ENCODE measurements at places on chromosomes 2 and 18.
A peak's percentile ranks its signal among the peaks of the same experiment; 100 is the strongest.

DNA sequence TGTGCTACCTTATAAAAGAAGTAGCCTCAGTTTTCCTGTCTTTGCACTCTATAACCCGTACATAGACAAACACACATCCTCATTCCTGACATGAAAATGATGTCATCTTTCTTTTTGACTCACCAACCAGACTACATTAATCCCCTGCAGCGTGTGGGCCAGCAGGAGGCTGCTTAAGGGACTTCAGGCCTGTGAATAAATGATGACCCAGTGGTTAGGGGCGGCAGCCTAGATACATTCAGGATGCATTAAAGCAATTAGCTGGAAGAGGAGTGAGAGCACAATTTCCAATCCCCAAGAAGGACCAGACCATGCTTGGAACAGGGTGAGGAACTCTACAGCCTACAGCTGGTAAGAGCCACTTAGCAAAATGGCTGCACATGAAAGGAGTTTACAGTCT, 57.3 kb upstream of the KLF7 start:
- DNase-seq = no peak

- DNase-seq = no peak
Measured at GRCh38 chr2:183490914-183491313, 366.7 kb downstream of the NUP35 start.

- no peak for DNase-seq
Measured at GRCh38 chr2:144548532-144549191, 28.7 kb upstream of the ZEB2 start.

DNA sequence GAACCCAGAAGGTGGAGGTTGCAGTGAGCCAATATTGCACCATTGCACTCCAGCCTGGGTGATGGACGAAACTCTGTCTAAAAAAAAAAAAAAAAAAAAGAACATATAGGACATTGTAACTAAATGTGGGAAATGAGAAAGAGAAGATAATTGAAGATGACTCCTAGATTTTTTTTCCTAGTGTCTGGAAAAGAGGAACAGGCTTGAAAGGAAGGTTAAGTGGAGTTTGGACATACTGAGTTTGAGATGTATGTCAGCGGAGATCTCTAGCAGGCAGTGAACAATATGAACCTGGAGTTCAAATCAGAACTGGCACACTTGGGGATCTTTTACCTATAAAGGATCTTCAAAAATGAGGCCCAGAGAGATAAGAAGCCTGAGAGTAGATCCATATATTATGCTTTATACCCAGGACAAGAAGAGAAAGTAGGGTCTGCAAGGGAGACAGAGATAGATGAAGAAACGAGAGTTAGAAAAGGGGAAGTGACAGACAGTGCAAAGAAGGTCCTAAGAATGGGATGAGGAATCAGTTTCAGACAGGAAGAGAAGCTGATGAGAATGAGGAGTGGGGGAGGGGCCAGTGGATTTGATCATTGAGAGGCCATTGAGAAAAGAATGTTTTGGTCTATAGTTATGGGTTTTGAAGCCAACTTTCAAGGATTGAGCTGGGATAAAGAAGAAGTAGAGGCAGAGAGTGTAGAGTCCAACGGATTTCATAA, 46.9 kb upstream of the CD28 start:
- no peak for DNase-seq

DNA sequence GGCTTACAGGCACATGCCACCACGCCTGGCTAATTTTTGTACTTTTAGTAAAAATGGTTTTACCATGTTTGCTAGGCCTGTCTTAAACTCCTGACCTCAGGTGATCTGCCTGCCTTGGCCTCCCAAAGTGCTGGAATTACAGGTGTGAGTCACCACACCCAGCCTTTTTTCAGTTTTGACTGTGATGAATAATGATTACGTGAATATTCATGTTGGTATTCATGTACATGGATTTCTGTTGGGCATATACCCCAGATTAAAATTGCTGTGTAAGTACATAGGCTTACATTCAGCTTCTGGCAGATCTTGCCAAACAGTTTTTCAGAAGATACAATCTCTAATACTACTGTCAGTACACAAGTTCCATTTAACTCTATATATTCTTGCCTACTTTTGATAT, 20.9 kb downstream of the SLC39A10 start:
- DNase-seq = no peak

- no peak for DNase-seq
Measured at GRCh38 chr18:10444314-10445006, 10.0 kb upstream of the APCDD1 start.

DNA sequence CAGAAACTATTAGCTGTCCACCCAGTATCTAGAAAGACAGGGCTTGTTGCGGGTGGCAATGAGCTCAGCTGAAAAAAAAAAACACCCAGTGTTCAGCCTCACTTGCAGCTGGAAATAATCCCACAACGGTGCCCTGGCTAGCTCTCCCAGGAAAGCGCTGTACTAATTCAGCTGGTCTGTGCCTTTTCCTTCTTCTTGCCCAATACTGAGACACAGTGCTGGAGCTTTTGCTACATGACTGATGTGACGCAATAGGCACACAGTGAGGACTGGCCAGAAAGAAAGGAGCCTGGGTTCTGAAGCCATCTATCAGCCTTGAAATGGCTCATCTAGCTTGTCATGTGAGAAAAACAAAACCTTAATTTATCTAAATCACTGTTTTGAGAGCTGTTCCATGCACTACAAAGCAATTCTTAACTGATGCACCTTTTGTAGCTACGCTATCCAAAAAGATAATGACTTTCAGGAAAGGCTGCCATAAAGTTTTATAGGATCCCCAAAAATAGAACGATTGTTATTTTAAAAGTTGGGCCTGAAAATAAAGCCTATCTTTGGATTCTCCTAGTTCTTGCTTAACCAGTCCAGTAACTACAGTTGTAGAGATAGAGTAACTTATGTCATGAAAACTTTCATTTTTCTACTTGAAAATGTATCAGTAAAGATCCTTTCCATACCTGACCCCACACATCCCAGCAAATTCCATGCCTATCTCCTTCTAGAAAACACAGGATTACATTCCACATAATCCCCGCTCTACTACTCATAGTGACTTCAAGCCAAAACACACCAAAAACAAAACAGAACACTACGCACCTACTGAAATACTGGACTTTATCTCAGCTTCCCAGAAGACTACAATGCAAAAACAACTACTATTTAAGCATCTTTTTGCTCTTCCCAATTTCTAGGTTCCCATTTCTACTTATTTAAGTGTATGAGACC, 15.9 kb downstream of the KIDINS220 start:
- DNase-seq = no peak

GRCh38 chr2:231297108-231297908, 98.2 kb upstream of the B3GNT7 start:
- peak; percentile 73 for DNase-seq

GRCh38 chr2:201256082-201256481, 4.3 kb upstream of the CASP8 start:
- no peak for DNase-seq

GRCh38 chr18:62844850-62845643, 129.7 kb downstream of the PHLPP1 start:
- no peak for DNase-seq

DNA sequence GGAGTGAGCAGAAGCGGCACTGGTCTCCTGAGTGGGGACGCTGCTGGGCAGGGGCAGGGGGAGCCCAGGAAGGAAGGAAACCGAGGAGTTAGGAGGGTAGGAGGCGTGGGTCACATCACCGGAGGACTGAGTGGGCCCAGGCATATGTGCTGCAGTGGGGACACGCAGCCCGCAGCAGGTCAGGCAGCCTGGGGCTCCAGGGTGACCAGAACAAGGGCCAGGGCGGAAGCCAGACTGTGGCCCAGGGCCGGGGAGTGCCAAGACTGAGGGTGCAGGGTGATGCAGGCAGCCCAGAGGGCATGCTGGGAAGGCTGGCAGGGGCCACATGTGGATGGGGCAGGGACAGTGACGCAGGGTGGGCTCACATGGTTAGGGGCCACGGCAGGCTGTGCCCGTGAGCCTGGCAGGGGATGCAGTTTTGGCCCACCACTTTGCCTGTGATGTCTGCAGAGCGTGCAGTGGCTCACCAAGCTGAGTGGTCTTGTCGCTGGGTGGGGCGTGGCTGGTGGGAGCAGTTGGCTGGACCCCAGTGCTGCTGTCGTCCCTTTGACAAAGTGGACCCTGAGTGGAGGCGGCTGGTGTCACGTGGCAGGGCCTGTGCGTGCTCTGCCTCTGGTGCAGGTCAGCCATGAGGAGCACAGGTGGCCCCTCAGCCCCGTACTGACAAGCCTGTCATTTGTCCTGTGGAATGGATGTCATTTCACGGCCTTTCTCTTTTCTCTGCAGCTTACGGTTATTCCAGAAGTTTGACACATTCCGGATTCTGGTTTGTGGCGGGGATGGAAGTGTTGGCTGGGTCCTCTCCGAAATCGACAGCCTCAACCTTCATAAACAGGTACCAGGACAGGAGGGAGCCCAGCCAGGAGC, 87.1 kb downstream of the DGKD start:
- no peak for DNase-seq

- peak; percentile 71 for DNase-seq
Measured at GRCh38 chr2:238523158-238524110, 96.7 kb downstream of the ASB1 start.

DNA sequence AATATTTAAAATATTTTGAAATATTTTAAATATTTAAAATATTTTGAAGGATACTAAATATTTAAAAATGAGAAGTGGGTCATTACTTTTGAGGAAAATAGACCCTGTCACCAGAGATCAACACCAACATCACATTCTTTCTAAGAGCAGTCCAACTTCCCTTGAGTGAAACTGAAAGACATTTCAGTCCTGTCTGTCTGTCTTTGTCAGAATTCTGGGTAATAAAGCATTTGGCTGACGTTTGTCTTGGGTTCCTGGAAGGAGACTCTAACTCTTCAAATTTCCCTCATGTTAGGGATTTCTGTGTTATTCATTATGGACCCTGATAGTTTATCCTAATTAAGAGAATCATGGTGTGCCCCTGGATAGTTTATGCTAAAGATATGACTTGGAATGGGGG, 32.8 kb downstream of the TTC21B start:
- DNase-seq = no peak

DNA sequence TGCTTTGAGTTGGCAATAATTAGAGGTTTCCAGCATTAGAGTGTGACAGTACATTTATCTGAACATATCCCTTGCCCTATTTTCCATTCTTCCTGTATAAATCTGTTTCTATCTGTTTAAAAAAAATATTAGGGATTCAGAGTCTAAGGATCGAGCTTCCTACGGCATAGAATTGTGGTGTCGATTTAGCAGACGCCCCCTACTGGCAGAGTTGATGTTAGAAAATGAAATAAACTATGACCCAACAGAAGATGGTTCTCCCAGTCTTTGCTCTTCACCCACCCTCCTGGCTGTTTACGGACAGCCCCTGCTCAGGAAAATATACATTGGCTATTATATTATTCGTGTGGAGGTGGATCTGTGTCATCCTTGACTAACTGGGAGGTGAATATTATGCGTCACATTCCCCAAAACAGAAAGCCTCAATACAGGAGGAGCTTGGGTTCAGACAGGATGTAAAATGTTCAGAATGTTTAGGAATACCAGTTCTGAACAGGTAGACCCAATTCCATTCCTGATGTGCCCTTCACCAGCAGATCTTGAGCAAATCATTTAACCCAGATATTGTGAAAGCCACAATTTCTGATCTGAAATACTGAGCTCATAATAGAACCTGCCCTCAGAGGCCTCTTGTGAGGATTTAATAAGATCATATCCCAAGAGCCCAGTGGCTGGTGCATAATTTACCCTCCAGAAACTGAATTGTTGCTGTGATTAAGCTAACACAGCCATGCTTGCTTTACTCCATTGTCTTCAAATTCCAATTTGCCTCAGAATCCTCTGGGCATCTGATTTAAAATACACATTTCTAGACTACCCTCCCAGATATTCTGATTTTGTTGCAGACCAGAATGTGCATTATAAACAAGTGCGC, 10.8 kb upstream of the ERMN start:
- peak; percentile 22 for DNase-seq

DNA sequence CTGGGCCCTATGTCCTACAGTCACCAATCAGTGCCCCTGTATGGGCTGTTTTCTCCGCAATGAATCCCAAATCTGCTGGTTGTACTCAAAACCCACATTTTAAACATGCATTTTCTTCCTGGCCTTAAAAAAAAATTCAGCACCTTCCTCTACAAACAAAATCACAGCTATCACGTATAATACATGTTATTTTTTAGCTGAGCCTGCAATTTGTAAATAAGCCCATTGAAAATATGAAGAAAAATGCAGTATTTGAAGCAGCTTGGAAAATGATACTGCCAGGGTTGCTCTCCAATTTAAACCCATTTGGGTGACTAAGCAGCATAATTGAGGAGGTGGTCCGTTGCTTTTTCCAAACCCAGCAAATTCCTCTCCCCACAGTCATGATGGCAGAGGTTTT, 33.0 kb upstream of the GYPC start:
- no peak for DNase-seq

DNA sequence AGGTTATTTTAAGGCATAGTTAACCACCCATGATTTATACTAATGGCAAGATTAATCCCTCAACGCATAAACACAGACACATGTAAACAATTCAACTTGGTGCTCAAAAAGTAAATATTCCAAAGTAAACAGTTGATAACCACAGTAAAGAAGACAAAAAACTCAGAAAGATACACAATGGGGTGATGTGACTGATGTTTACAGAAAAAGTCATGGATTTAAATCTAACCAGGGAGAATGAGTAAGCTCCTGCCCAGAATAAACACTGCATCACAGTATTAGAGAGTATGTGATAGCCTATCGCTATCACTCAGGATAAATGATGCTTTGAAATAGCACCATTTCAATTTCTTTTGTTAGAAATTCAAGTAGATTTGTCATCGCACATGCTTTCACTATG, 49.3 kb downstream of the HIBCH start:
- DNase-seq = no peak

- no peak for DNase-seq
Measured at GRCh38 chr2:175874291-175874690, 127.8 kb downstream of the LNPK start.

Data from WTC11 (cell line).